ENCODE measurements at places on chromosomes 5 and 9.
A peak's percentile ranks its signal among the peaks of the same experiment; 100 is the strongest.

DNA sequence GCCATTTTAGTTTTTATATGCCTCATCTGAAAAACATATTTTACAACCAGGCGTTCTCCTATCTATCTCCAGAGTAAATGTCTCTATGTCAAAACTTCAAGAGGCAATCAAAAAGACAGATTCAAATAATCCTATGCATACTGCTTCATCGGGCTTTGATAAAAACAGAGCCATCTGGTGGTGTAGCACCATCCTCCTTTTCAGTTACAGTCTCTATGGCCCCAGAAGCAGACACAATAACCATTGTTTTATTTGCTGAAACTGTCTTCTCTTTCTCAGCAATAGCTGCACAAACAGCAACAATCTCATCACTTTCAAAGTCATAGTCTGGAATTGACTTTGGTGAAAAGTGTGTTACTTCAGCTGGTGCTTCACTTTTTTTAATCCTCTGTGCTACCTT is 36.3 kb downstream of the PTGER4 start:
- no peak for DNase-seq

DNA sequence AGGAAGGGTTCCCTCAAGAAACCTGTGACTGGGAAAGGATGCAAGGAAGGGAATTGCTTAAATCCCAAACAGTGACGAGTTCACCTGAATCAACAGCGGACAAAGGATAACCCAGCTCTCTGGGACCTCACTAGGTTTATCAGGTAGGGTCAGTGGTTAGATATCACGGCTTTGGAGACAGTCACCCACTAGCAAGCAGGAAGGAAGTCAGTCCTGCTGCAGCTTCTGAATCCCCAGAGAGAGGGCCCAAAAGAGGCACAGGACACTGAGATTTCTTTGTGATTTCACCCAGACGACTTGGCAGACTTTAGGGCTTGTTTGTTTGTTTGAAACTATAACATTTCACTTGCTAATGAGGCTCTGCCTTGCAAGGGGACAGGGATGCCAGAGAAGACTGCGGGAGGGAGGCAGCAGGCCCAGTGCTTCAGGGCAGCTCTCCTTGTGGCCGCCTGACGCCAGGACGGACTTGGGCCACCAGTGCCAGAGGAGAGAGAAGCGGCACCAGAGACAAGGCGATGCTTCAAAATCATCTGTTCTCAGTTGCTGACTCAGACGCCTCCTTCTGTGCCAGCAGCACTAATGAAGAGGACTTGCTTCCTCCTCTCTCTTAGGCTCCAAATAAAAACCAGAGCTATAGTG is 275.6 kb upstream of the SLC30A5 start:
- no peak for DNase-seq

- no peak for DNase-seq
Observed at GRCh38 chr5:126107381-126107780, 315.8 kb upstream of the GRAMD2B start.

DNA sequence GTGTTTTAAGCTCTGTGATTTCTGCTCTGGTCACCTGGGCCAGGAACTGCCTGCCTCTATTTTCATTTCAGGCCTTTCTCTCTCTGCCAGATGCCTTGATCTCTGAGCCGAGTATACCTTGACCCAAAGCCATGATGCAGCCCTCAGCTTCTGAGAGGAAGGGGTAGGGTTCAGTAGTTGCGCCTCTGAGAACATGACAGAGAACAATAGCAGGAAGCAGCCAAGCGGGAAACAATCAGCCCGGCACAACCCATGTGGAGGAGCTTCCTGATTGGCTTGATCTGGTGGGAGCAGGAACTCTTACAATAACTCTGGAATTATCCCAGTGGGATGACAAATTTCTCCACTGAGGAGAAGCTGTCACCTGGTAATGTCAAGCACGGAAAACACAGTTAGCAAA is 127.4 kb downstream of the PALM2AKAP2 start:
- no peak for DNase-seq

GRCh38 chr9:108035487-108035886 is 545.9 kb upstream of the KLF4 start:
- no peak for DNase-seq

- no peak for DNase-seq
Observed at GRCh38 chr5:31100781-31101310, 92.6 kb upstream of the CDH6 start.

DNA sequence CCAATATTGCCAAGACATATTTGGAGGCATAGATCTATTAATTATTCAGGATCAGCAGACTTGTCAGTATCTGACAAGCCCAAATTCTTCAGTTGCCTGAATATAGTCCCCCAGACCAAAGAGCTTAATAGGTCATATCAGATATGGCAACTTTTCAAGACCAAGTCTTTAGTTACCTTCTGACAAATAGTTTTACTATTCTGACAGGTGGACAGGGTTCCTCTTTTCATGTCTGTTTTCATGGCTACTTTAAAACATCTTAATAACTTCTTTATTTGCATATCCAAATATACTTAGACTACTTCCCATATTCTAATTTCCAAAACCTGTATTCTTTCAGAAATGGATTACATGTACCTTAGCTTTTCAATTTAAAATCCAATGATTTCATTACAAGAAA is 65.4 kb downstream of the AUH start:
- DNase-seq: no peak

DNA sequence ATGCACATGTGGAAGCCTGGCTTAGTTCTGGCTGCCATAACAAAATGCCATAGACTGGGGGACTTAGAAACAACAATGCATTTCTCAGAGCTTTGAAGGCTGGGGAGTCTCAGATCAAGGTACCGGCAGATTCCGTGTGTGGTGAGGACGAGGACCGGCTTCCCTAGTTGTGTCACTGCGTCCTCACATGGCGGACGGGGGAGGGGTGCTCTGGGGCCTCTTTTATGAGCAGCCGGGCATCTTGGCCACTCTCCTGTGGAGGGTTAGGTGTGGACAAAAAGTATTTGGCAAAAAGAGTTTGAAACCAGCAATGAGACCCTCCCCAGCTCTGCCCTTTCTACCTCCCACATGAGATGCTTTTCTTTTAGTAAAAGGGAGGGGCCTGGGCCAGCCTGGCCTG is 118.5 kb upstream of the LPCAT1 start:
- DNase-seq: no peak

DNA sequence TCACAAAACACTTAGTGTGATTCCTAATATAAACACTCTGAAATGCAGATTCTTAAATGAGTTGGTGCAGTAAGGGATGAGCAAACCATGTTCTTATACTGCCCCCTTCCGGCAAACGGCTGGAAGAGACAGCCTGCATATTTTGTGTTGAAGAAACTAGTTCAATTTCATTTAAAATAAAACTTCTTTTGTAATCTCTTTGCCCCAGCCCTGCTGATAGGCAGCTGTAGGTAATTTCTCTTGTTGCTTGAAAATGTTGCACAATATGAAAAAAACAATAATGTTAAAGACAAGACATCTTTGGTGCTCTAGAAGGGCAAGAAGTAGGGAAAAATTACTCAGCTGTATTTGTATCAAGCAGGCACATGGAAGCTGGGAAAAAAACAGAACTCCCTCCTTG is 89.7 kb upstream of the CCNG1 start:
- DNase-seq: peak; percentile 41

DNA sequence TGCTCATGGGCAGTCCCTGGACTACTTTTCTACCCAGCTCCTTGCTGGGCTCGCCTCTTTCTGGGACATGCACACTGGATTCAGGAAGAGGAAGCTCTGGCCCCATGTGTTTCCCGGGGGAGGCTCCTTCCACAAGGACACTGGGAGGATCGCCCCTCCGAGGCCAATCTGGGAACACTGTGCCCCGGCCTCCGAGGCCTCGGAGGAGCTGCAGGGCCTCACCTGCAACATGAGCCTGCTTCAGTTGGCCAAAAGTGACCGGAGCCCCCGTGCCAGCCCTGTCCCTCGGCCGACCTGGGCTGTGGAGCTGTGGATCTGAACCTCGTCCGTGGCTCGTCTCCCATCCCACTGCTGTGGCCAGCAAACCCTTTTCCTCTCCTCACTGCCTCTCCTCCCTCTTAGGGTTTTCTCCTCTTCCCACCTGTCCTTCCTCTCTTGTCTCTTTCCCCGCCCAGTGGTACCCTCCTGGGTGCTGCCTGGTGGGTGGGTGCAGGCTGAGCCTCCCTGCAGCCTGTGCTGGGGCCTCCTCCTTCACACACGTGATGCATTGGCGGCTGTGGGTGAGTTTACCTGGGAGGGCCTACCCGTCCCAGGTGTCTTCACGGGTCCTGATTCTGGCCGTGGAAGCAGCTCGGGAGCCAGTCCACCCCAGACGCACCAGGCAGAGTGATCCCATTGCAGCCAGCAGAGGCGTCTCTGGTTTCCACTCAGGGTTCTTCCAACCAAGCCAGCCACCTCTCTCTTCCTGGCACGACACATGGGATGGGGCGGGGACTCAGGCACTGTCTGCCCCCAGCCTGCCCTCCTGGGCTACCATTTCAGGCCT is 241.8 kb downstream of the CACNA1B start:
- DNase-seq: no peak

- DNase-seq: no peak
Observed at GRCh38 chr5:134019636-134020035, 14.9 kb upstream of the VDAC1 start.

DNA sequence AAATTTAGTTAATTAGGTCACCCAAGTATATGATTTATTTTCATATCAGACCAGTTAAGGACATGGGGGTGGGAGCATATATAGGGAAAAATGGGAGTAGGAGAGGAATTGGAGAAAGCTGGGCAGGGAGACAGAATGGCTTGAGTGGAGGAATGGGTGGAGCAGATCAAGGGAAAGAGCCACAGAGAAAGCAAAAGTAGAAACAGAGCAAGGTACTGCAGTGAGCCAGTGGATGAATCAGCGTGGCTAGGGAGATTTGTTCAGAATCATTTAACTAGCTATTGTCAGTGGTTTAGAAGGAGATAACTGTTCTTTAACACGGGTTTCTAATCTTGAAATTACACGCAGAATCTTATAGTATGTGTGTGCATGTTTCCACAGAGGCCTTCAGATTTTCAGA is 37.4 kb downstream of the SNX24 start:
- DNase-seq: no peak

GRCh38 chr9:1013021-1013420 is 36.6 kb downstream of the DMRT3 start:
- no peak for DNase-seq

DNA sequence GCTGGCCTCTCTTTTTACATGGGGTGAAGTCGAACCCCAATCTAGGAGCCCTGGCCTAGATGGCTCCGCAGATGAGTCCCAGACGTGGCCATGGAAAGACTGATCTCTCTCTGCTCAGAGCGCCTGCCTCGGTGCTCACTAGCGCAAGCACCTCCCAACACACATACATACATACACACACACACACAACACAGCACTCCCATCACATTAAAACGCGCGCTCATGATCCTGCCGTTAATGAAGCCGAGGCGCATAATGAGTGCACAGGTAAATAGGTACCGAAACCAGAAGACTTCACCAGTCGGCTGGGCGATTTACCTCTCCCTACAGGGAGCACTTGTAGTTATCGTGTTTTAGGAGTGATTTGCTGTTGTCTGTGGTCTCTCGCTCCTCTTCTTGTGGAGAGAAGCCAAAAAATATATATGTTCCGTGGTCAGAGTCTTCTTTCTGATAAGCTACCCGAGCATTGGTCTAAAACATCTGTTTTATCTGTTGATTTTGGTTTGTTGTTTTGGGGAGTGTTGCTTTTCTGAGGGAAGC is 207.7 kb downstream of the MEF2C start:
- DNase-seq: peak; percentile 65

GRCh38 chr9:133608382-133608781 is 807 bp downstream of the FAM163B start:
- DNase-seq: no peak

DNA sequence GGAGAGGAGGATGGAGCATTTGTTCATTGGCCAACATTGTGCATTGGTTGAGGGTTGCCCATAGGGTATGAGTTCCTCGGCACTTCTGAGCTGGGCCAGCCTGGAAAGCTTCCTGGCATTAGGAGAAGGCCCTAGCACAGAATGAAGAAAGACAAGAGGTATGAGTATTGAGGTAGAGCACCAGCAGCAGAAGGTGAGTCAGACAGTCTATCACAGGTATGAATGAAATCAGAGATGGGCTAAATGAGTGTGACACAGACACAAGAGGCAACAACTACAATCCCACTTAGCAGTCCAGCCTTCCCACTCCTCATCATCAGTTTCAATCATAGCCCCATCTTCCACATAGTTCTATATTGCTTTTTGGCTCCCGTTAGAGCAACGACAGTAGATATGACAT is 25.4 kb upstream of the TGFBR1 start:
- DNase-seq: no peak

DNA sequence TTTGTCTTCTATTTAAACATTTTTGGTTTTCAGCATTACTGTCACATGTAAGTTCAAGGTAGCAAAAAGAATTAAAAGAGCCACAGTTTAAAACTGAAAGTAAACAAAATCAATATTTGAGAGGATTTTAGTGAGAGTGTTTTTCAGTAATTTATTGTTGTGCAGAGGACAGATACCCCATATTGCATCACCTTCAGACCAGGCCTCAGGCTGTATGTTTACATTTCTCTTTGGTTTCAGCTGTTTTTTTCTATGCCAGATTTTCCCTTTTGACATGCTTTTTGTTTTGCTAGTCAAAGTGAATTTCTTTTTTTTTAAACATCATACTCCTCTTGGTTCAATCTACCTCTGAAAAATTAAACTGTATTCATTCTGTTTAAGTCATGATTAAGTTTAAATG is 47.2 kb downstream of the MAST4 start:
- DNase-seq: peak; percentile 3

- DNase-seq: no peak
Observed at GRCh38 chr5:180555168-180555921, 36.0 kb downstream of the SCGB3A1 start.

GRCh38 chr5:34858790-34859189 is 19.8 kb downstream of the TTC23L start:
- DNase-seq: no peak

DNA sequence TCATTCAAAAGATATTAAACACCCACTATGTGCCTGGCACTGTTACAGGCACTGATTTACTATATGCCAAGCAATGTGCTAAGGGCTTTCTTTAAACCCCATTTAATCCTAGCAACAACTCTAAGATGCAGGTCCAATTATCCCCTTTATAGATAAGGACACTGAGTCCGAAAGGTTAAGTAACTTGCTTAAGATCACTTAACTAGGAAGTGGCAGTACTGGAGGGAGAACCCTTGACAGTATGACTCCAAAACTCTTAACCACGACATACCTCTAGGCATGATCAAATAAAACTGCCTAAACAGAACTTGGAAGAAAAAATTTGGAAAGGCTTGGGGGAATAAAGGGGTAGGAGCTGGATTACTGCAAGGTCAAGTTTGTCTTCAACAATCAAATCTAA is 1.7 kb downstream of the RAB14 start:
- DNase-seq: no peak

All from NCI-H345 (cell line).